ENCODE measurements at places on chromosomes 2 and 18.

DNA sequence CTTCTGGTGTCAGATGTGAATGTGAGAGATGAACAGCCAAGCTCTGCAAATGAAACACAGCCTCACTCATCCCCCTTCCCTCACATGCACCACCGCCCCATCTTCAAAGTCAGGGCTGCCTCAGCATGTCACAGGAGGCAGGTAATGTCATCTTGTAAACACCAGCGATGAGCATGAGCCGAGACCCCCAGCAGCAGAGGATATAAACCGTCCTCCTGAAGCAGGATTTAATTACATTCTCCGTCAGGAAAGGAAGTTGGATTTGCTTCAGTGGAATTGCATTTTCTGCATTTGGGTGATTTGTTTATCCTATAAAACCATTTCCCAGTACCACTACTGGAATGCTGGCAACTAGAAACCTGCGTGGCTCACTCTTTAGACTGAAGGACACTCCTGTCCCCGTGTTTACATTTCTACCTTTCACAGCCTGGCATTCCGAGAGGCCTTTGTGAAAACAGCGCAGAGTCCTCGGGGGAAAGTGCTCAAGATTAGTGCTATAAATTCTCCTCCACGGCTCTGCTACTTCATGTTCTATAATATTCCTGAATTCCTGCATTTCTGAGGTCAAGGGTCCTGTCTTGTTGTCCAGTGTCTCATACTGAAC lies 619.2 kb downstream of the IRS1 start:
- DNase-seq, result no peak

DNA sequence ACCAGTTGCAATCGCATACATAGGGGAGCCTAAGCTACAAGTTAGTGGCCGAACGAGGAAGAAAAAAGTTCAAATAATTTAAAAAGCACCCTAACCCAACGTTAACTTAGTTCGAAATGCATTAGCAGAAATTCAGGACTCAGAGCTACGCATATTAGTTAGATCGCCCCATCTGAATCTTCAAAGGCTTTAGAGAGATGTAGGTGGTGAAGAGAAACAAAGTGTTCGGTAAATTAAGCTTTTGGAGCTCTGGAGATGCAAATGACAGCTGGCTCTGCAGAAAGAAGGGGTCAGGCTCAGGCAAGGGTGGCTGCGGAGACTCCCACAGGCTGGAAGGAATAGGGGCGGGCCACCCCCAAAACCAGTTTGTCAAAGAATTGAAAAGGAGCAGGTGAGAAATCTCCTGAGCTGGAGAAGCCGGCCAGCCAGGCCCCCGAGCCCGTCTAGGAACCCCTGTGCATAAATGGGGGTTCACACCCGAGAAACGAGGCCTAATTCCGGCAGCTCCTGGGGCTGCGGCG lies 621 bp downstream of the TXNL1 start:
- no peak for DNase-seq

DNA sequence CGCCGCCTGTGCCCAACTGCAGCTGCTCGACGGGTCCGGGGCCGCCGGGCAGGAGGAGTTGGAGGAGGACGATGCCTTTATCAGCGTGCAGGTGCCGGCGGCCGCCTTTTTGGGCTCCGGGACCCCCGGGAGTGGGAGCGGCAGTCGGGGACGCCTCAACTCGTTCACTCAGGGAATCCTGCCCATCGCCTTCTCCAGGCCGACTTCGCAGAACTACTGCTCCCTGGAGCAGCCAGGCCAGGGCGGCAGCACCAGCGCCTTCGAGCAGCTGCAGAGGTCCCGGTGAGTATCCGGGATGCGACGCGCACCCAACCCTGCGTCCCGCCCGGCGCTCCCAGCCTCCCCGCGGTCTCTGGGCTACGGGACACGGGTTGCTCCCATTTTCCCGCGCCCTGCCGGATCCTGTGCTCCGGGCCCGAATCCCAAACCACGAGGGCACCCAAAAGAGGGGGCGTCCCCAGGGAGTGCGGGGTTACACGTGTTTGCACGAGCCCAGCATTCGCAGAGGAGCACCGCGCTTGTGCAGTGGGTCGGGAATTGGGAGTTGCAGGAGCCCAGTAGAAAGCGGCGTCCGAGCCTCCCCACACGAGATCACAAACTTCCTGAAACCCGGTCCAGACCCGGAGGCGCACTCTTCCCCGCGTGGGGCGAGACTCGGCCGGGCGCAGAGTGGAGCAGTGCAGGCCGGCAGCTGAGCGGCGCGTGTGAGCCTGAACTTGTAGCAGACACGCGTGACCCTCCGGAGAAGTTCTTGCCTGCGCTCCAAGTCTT lies 1.2 kb downstream of the CABLES1 start:
- no peak for DNase-seq

GRCh38 chr2:62415518-62415917 lies 90.5 kb downstream of the TMEM17 start:
- DNase-seq, result no peak

GRCh38 chr2:238703053-238703415 lies 144.9 kb upstream of the TWIST2 start:
- no peak for DNase-seq

DNA sequence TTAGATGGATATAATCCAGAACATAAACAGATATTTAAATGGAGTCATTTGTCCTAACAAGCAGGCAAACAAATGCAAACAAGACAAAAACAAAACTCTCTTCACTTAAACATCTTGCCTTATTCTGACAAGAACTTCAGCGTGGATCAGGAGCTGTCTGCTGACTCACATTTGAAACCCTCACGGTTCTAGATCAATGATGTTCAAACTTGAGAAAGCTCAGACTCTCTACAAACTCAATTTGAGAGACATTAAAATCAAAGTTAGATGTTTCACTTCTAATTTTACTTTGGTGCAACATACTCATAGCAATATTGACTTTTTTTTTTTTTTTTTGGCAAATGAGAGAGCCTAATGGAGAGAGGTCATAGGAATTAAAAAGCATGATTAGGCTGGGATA lies 362.8 kb upstream of the SLC14A2 start:
- DNase-seq, result no peak

GRCh38 chr2:62038975-62039771 lies 133.7 kb downstream of the COMMD1 start:
- peak; percentile 25 for DNase-seq

- no peak for DNase-seq
These were observed 230.8 kb downstream of the OSR1 start for GRCh38 chr2:19127616-19128015.

All from adrenal gland (tissue), 19 donors.